ENCODE measurements at places on chromosomes 4 and X. TPM values are rescaled to one million over a fixed set of nuclear protein-coding genes. Genes with fewer than 3 reads are reported as not detected.

The TMEM144 gene
- 10.1 TPM for polyA plus RNA-seq

The TMPRSS11F gene
- polyA plus RNA-seq, result not detected

The GRPR gene
- 0.07 TPM for polyA plus RNA-seq

The S100P gene
- 1.0 TPM for polyA plus RNA-seq

The LEF1 gene
- 53.4 TPM for polyA plus RNA-seq

The PCDH7 gene
- 3.8 TPM for polyA plus RNA-seq

The PAGE4 gene
- polyA plus RNA-seq, result 9.7 TPM

The CTAG2 gene
- polyA plus RNA-seq, result 7.2 TPM

The L1CAM gene
- polyA plus RNA-seq, result 8.9 TPM

The MAGEA12 gene
- polyA plus RNA-seq, result not detected

The PDCL2 gene
- not detected for polyA plus RNA-seq
